Fibroblast of skin of right quadriceps (primary cell): ENCODE measurements at places on chromosomes 5 and 9.

- DNase-seq: no peak
These were observed 59.1 kb upstream of the GOLPH3 start for GRCh38 chr5:32233220-32233695.

DNA sequence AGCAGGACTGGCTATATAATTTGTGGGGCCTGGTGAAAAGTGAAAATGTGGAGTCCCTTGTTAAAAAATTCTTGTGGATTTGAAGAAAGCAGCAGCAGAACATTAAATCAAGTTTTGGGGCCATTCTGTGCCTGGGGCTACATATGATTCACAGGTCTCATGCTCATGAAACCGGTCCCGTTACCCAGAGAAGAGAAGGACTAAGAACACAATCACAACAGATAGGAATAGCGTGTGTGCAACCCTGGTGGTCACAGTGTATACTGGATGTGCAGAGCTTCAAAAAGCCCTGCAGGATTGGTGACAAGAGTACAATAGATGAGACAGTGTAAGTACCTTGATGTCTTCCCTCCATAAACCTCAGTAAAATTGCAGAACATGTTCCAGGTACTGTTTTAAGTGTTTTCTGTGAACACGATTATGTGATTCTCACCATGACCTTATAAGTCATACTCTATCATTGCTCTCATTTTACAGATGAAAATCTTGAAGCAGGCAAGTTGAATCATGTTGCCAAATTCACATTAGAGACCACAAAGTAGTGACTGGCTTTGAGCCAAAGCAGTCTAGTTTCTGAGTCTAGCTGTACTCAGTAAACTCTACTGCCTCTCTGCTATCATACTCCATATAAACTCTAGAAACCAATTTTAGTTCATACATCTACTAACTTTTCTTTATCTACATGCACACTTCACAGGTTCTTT is 636.5 kb downstream of the TAF11L14 start:
- DNase-seq: no peak

DNA sequence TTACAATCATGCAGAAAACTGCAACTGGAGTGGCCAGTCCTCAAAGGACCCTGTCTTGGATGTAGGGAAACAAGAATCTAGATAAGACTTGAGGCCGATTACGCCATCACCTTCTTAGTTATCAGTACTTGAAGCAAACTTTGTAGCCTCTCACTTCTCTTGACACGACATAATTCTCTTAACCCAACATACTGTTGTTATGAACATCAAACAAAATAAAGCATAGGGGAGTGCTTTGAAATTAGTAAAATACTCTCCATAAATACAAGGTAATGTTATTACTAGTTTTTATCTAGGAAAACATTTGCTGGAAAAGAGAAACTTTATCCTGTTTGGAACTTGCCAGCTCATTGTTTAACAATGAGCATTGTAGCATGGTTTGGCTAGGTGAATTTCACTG is 574.9 kb upstream of the DMAC1 start:
- DNase-seq: no peak

DNA sequence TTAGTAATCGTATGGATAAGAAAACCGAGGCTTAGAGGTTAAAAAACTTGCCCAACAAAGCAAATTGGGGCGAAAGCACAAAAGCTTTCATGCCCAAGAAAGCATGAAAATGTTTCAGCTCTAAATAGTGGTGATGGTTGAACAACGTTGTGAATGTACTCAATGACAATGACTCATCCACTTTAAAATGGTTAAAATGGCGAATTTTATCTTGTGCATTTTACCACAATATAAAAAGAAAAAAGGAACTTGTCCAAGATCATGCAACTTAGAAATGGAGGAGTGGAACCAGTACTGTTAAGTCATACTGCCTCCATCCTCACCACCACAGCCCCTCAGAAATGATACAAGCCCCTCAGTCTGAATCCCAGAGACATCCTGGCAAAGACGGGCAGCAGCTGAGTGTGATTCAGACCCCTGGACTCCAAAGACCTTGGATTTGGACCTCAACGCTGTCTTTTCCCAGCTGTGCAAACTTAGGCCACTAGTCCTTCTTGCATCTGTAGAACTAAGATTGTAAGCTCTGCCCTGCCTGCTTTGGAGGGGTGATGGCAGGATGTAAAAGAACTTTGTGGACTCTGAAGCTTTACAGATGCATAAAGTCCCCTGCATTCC is 158.4 kb downstream of the GABBR2 start:
- no peak for DNase-seq

DNA sequence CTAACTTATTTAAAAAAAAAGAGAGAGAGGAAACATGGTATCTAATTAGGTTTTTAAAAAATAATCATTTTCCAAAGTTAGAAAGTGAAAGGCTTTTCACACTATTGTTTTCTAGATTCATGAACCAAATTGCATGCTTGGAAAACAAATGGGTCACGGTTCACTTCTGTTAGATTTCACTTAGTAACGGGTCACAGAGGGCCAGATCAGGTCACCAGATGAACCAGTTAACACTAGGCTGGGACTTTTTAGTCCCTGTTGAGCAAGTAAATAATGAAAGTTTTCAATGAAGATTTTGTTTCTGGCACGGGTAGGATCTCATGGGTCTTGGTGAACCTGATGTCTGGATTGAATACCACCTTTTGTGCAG is 207.2 kb upstream of the RFX3 start:
- no peak for DNase-seq

DNA sequence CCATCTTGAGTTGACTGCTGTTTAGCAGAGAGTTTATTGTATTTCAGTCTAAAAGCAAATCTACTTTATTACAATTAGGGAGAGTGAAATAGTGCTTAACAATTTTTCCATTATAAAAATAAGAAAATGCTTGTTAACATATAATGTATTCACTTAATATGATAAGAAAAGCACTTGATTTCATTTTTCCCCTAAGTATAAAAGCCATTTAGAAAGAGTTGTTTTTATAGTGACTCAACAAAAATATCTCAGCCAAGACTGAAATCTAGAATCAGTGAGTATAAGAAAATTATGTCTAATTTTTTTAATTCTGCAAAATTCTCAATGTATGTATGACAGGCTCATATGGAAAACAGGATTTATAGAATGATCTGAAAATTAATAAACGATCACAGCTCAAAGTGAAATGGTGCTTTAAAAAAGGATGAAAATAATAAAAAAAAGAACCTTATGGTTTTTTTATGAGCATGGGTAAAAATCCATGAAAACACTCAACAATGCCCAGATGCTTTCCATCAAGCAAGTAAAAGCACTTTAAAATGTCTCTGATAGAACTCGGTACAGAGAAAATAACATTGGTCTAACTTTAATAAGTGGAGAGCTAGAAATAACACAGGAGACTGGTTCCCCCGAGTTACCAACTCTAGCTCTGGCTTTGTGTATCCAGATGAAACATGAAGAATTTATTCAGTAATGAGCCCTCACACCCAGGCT is 1057.8 kb upstream of the WWC1 start:
- peak; percentile 11 for DNase-seq

DNA sequence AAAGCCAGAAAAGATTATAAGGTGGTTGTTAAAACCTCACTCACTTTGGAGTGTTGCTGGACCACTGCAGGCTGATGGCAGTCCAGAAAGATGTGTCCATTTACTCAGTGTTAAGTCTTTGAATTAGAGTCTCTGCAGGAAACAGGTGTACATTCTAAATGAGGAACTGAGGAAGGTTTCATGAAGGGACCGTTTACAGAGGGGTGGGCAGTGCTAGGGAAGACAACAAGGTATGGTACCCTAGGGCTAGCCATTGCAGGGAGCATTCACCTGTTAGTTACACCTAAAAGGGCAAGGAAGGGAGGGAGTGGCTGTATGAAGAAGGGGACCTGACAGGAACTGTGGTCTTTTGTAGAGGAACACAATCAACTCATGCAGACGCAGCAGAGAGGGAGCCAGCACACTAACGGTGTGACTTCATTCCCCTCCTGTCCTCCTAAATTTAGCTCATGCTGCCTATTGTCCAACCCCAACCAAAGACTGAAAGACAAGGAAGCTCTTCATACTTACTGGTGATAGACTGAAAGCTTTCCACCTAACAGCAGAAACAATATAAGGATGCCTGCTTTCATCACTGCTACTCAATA is 32.2 kb upstream of the PAX5 start:
- no peak for DNase-seq

GRCh38 chr5:67809589-67809988 is 406.0 kb upstream of the PIK3R1 start:
- peak; percentile 2 for DNase-seq

- DNase-seq: peak; percentile 80
These were observed 4.5 kb upstream of the CARD19 start for GRCh38 chr9:93091453-93092081.

DNA sequence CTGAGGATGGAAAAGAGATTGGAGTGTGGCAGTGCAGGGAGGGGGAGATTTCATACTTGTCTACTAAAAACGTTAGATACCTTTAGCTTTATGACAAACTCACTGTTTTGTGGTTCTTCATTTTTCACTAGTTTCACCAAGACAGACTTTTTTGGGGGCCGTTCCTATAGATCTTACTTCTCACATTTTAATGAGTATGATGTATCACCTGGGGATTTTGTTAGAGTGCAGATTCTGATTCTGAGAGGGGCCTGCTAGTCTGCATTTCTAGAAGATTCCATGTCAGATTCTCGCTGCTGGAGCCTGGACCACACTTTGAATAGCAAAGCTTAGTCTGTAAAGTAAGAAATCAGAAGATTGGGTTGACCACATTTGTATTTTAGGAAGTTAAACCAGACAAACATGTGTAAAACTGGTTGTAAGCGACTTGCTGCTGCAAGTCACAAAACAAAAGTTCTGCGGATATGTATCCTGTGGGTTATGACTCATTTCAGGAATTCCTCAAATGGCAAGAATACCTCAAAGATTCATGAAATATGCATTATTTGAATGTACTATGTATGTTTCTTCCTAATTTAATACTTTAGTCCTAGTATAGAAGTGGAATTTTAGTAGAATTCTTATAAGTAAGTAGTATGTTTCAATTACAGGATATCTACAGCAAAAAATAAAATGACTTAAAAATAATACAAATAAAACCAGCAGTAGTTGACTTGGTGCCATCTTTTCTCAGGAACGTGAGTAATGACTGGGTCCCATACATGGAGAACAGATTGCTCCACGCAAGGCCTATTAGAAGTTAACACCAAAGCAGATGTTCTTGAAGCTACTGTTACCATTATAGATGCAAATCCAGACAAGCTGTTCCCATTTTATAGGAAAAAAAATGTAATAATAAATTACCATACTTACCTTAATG is 27.8 kb downstream of the NFIL3 start:
- DNase-seq: peak; percentile 94

- DNase-seq: peak; percentile 19
These were observed 116.7 kb downstream of the NR6A1 start for GRCh38 chr9:124654431-124654830.

GRCh38 chr5:138663009-138663408 is 87.8 kb upstream of the HSPA9 start:
- no peak for DNase-seq

GRCh38 chr5:110025160-110025559 is 335.4 kb downstream of the MAN2A1 start:
- DNase-seq: no peak

DNA sequence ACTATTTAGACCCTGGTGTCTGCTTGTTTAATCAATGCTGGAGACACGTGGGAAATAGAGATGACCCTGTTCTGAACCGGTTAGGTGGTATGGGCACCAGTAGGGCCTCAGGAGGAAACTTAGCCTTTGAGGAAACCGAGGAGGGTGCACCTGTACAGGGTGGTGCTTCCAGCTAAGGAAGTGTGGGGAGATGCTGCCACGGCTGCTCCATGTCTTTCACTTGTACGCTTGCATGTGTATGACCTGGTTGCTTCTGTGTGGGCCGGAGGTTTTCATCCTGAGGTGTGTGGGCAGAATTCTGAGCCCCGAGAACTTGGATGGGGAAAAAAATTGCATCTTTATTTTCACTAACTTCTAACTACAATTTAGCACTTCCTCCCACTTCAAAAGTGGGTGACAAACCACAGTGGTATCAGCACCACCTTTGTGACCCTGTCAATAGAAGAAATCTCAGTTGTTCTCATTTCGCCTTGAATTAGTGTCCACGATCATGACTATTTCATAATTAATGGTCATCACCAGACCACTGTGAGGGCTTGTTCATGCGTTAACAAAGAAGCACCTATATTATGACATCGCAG is 99.8 kb upstream of the SPATA31C2 start:
- DNase-seq: no peak
